ENCODE measurements at places on chromosomes 12 and 14.

GRCh38 chr12:130754234-130754901 lies 38.3 kb upstream of the RIMBP2 start:
- DNase-seq = no peak

DNA sequence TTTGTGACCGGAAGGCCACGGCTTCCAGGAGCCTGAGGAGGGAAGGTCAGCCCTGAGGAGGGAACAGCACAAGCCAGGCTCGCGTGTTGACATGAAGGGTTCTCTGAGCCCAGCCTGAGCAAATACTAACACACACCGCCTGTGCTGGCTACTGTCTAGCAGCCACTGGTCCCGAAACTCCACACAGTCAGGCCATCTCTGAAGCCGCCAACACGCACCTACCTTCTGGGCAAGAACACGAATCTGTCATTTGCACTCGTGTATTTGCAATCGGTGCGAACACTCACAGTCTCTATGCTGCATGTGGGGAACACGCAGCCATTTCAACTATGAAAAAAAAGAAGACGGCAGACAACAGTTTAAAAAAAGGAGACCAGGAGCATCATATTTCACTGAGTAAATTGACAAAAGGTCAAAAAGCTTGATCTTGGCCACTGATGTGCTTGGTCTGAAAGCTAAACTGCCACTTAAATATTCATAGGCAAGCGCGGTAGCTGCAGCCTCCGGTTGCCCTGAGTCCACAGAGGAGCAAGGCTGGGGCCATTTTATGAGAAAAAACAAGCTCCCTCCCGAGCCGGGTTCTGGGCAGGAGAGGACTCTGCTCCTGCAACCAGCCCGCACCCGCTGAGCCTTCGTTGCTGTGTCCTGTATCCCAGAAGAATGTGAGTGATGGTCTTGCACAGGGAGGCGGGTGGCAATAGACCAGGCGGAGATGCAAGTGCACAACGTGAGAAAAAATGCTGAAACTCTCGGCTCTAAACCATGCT lies 57.8 kb downstream of the RIMBP2 start:
- no peak for DNase-seq

GRCh38 chr14:96567289-96567899 lies 65.2 kb downstream of the PAPOLA start:
- no peak for DNase-seq

DNA sequence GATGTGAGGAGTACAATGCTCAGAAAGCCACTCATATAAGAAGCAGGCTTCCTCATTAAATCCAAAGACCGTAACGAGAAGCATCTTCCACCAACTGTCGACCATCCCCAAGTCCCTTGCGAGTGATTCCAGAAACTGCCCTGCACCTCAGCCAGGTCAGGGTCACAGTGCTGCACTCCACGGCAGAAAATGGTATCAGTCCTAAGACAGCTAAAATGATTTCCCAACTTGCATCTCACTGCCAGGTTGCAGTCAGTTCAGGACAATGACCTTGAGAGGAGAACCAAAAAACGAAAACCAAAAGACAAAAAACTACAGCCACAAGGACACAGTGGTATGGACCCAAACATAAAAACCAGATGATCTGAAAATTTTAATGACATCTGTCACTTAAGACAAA lies 20.6 kb downstream of the SBNO1 start:
- no peak for DNase-seq

- no peak for DNase-seq
Observed at GRCh38 chr12:79344855-79345847, 345.6 kb downstream of the PAWR start.

GRCh38 chr12:118150625-118151024 lies 14.7 kb downstream of the PEBP1 start:
- DNase-seq = no peak

DNA sequence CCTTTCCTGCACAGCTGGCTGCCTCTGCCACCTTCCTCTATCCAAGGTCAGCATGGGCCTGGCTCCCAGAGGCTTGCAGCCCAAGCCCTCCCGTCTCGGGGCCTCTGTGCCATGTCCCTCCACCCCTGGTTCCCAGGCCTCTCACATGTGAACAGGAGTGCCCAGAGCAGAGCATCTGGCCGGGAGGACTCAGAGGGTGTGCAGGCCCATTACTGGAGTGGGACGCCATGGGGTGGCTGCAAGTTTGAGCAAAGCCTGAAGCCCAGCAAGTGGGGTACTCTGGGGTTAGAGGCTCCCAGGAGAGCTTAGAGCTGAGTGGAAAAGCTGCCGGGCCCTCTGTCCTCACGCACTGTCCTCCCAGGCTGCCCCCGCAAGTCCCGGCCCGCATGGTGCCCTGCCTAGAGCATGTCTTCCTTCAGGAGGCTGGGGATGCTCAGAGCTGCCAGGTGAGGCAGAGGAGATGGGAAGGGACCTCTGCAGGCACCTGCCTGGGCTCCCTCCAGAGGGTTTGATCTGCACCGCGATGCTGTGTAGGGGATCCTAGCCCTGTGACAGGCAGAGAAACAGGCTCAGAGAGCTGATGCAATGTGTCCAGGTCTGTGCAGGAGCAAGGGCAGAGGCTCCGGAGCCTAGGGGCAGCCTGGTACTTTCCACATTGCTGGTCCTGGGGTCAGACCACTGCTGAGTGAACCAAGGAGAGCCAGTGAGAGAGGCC lies 39.8 kb downstream of the DIO3 start:
- DNase-seq = no peak

GRCh38 chr14:99316281-99317163 lies 44.5 kb upstream of the BCL11B start:
- no peak for DNase-seq

DNA sequence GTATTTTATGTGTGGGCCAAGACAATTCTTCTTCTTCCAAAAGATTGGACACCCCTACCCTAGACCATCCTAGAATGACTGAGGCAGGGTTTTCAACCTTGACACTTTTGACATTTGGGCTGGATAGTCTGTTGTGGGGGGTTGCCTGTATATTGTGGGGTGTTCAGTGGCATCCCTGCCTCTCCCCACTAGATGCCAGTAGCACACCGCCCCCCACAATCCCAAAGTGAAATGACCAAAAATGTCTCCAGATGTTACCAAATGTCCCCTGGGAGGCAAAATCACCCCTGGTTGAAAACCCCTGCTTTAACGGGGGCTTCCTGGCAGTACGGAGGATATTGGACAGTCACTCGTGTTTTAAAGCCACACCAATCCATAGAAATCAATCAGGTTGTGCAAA lies 219.6 kb downstream of the PHETA1 start:
- DNase-seq = no peak

GRCh38 chr12:3333583-3333982 lies 157.4 kb upstream of the PRMT8 start:
- no peak for DNase-seq

DNA sequence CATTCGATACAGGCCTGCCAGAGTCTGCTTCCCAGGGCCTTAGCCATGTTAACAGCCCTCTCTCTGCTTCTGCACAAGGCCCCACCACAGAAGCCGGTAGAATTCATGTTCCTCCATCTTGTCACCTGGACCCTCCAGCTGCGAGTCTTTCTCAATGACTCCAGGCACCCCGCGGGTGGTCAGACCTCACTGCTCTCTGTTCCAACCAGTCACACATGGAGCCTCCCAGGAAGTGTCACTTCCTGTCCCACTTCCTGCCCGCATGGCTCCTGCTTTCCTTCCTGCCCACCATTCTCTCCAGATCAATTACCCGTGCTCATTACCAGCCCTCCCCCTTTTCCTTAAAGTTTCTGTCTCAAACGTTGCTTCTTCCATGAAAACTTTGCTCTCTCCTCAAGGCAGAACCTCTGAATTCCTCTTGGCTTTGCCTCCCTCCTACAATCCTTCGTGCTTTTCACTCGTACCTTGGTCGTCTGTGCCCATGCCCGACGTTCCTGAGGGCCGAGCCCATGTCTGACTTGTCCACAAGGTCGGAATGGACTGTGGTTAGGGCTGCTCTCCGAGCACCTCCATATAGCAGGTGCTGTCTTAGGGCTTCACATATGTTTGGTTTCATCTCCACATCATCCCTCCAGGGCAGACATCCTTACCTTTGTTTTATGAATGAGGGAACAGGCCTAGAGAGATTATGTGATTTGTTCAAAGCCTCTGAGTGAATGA lies 172.1 kb downstream of the TSPAN9 start:
- no peak for DNase-seq
